Upper lobe of right lung (tissue), 1 donor: ENCODE measurements at places on chromosomes 3 and 15. TPM values are rescaled to one million over a fixed set of nuclear protein-coding genes. Genes with fewer than 3 reads are reported as not detected.

DNA sequence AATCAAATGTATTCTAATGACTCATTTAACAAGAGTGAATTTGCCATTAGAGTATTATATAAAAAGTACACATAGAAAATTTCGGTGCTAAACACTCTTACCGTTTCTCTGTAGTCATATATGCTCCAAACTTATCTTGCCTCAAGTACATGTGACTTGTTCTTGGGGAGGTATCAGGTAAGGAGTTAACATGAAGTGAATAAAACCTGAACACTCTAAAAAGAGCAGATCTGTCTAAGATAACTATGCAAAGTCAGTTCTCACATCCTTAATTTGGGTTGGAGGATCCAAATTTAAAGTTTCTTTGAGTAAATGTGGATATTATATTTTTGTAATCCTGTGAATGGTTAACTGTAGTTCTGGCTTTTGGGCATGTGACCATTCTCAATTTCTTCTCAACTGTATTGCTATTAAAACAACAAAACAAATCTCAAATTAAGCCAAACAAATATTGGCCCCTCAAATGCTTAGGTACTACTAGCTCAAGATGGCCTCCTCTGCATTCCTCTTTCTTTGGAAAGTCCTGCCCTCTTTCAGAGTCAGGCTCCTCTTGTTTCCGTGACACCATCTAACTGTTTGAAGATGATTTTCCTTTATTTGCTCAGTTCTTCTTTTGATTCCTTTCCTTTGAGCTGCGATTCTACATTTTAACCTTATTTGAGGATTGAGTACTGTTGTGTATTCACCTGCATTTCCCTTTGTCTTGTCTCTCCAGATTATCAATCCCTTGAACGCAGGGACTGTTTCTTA lies 4.2 kb downstream of the EDEM1 start:
- DNase-seq, result no peak

GRCh38 chr3:123331651-123332050 lies 117.2 kb downstream of the ADCY5 start:
- DNase-seq, result peak; percentile 42

DNA sequence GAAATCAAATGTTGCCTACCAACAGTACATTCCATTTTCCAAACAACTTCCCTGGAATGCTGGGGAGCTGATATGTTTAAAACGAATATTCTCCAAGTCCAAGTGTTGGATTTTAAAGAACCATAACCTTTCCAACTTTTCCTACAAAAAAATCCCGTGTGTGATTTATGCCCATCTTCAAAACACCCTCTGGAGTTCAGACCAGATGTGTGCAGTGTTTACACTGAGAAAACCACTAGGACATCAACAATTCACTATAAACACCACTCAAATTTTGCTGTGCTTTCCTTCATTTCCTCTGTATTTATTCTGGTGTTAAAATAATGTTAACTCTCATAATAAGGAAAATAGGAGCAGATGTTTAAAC lies 2.4 kb downstream of the VGLL4 start:
- DNase-seq, result no peak

- no peak for DNase-seq
Observed at GRCh38 chr15:85760531-85761371, 34.0 kb downstream of the KLHL25 start.

DNA sequence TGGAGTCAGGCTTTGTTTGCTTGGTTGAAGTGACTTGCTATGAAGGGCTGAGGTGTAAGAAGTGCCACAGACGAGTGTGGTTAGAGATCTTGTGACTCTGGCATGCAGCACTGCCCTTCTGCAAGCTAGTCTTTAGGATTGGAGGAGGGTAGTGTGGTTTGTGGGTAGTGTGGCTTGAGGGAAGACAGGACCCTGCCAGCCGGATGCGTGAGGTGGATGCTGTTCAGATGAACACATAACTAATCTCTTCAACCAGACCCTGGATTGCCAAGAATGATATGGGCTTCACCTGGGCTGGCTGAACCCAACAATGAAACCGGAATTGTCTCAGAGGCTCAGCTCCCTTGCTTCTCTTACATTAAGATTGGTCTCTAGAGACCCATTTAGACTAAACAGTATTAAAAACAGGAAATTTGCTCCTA lies 32.7 kb downstream of the STARD9 start:
- DNase-seq, result no peak

Gene PRRT3
- 1.4 TPM for total RNA-seq

Gene CRYBG3
- total RNA-seq, result 25.5 TPM

Gene EPHA3
- 5.1 TPM for total RNA-seq
